ENCODE measurements at places on chromosomes 3 and 15. TPM values are rescaled to one million over a fixed set of nuclear protein-coding genes. Genes with fewer than 3 reads are reported as not detected.

DNA sequence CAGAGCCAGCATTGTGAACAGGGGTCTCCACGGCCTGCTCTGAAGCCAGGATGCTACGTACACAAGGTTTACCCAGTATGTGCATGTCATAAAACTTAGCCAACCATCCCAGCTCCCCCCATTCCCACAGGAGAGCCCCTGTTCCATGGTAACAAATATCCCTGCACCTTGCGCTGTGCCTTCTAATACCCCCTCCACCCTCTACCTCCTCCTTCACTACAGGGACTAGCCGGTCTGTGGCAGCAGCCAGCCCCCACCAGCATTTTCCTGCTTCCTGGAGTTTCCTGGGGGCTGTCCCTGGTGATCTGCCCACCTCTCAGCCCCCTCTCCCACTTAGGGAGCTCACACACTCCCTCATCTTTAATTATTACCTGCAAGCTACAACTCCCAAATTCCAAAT lies 20.4 kb downstream of the ACSBG1 start:
- no peak for DNase-seq

- DNase-seq: peak; percentile 41
Observed at GRCh38 chr3:194632809-194633348, 340 bp downstream of the TMEM44 start.

DNA sequence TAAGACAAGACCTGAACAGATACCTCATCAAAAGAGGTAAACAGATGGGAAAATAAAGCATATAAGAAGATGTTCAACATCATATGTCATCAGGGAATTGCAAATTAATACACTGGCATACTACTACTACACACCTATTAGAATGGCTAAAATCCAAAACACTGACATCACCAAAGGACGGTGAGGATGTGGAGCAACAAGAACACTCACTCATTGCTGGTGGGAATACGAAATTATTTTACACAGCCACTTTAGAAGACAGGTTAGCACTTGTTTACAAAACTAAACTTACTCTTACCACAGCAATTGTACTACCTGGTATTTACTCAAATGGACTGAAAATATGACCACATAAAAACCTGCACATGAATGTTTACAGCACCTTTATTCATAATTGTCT lies 119.6 kb downstream of the GSK3B start:
- DNase-seq: no peak

STARD9 gene
- 0.26 TPM for polyA plus RNA-seq

CD96 gene
- polyA plus RNA-seq: 0.46 TPM

LIPC gene
- 60.1 TPM for polyA plus RNA-seq

Measured in liver (tissue), 10 donors.